ENCODE measurements at places on chromosomes 1 and 21. TPM values are rescaled to one million over a fixed set of nuclear protein-coding genes. Genes with fewer than 3 reads are reported as not detected.

The HSF2BP gene
- not detected for total RNA-seq

GRCh38 chr1:196466654-196467053 is 141.6 kb downstream of the KCNT2 start:
- H3K27me3 ChIP-seq: no peaks in the 10 kb centered on the region
- DNase-seq: no peak
- H3K4me1 ChIP-seq: no peaks in the 10 kb centered on the region

DNA sequence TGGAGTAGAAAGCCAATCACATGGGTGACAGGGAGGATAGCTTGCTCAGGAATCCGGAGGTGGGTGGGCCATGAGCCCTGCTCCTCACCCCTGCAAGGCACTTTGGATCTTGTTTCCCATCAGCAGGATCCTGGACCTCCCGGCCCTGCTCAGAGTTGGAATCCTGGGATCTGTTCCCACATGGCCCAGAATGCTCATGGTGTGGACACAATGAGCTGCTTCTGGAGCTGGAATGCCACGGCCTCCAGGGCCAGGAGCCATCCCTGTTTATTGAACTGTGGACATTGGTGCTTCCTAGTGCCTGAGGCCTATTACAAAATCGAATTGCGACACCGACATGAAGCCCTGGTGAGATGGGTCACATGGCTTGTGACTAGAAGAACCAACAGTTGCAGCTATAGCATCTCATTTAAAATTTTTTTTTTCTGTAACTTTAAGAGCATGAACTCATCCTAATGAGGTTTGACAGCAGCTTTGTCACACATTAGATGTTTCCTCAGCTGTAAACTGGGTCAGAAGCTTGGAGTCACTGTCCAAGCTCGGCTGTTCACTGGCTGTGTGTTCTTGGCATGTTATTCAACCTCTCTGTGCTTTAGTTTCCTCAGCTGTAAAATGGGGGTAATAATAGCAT is 40.4 kb upstream of the GOLT1A start:
- no peak for DNase-seq
- no peaks in the 10 kb centered on the region for H3K4me1 ChIP-seq
- peak overlapping the region; percentile 9 for H3K27ac ChIP-seq
- no peaks in the 10 kb centered on the region for H3K36me3 ChIP-seq
- H3K4me3 ChIP-seq: no peak overlapping the region

DNA sequence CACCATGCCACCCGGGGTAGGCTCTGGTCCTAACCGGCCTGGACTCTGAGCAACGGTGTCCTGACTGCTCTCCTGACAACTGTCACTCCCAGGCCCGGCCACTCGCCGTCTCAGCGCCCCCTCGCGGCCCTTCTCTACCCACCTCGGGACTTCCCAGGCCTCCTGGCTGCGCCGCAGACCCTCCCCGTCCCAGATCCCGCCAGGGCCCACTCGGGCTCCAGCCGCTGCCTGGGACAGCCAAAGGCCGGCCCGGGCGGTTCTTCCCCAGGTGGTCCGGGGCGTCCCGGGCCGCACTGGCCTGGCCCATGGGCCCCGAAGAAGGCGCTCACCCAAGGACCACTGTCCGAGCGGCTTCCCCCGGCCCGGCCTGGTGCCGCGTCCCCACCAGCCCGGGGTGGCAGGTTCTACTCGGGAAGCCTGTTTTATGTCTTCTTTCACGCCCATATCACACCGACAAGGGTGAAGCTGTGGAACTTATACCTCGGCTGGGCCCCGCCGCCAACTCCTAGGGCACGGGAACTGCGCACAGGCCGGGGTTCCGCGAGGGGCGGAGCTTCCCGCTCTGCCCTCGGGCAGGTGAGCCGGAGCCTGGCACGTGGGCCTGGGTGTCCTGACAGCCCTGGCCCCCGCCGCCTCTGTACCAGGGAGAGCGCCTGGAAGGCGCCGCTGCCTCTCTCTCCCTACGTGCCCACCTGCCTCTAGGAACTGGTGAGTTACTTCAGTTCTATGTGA is 138.3 kb downstream of the TTLL7 start:
- H3K27me3 ChIP-seq: no peaks in the 10 kb centered on the region
- no peaks in the 10 kb centered on the region for H3K36me3 ChIP-seq
- H3K27ac ChIP-seq: peak overlapping the region; percentile 67
- no peaks in the 10 kb centered on the region for H3K4me1 ChIP-seq
- peak; percentile 91 for DNase-seq

The KIF21B gene
- total RNA-seq: 15.8 TPM

The SELP gene
- 6.9 TPM for total RNA-seq

DNA sequence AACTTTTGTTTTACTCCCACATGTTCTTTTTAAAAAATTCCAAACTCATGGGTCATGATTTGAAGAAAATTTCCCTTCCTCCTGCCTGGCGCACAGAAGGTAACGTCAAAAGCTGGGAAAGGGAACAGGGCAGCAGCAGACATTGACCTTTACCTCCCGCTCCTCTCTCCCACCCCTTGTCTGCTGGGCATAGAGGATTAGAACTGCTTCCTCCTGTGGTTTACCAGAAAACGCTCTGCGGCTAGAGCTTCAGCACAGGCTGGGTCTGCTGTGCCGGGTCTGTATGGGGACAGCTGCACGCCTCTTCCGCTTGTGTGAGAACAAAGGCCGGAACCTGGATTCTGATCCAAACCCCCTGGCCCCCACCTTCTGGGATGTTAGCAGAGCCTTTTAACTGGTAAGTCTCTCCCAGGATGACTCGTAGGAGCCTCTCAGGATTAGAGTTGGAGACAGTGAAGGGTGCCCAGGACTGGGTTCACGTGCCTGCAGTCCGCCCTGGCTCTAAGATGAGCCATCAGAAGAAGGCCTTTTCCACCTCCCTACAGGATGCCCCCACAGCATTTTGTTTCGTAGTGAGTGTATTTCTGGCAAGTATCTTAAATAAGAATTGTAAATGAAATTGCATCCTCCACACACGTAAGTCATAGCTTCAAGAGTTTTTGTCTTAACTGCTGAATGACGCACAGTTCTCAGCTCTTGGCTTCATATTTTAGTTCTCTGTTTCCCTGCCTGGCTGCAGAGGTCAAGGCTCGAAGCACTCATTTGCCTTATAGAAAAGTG is 5.2 kb downstream of the H6PD start:
- no peaks in the 10 kb centered on the region for H3K27me3 ChIP-seq
- peak overlapping the region; percentile 71 for H3K27ac ChIP-seq
- no peak overlapping the region for H3K4me3 ChIP-seq
- peaks cover 16% of the 10 kb centered on the region for H3K4me1 ChIP-seq

DNA sequence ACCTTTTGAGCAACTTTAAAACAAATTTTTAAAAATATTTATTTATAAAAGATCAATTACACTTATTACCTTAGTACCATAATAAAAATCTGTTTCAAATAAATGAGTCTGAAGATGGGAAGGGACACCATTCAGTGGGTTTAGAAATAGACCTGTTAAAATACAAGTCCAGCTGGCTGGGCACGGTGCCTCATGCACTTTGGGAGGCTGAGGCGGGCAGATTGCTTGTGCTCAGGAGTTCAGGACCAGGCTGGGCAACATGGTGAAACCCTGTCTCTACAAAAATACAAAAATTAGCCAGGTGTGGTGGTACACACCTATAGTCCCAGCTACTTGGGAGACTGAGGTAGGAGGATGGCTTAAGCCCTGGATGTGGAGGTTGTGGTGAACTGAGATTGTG is 57.0 kb downstream of the ITSN1 start:
- H3K4me1 ChIP-seq: no peaks in the 10 kb centered on the region
- no peaks in the 10 kb centered on the region for H3K36me3 ChIP-seq
- H3K4me3 ChIP-seq: no peak overlapping the region
- H3K27me3 ChIP-seq: no peaks in the 10 kb centered on the region

The NPHS2 gene
- not detected for total RNA-seq

- H3K27me3 ChIP-seq: no peaks in the 10 kb centered on the region
- no peaks in the 10 kb centered on the region for H3K36me3 ChIP-seq
- H3K27ac ChIP-seq: no peak overlapping the region
- no peaks in the 10 kb centered on the region for H3K4me1 ChIP-seq
- no peak overlapping the region for H3K4me3 ChIP-seq
- DNase-seq: no peak
Measured at GRCh38 chr1:80993154-80993980, 807.4 kb upstream of the ADGRL2 start.

The CAPN8 gene
- total RNA-seq: 9.9 TPM

The HRNR gene
- total RNA-seq: not detected

- H3K27me3 ChIP-seq: no peaks in the 10 kb centered on the region
- H3K4me1 ChIP-seq: no peaks in the 10 kb centered on the region
- no peak overlapping the region for H3K27ac ChIP-seq
- DNase-seq: no peak
Measured at GRCh38 chr1:106080608-106081325, 975.7 kb upstream of the PRMT6 start.

The KIF2C gene
- 2.5 TPM for total RNA-seq

DNA sequence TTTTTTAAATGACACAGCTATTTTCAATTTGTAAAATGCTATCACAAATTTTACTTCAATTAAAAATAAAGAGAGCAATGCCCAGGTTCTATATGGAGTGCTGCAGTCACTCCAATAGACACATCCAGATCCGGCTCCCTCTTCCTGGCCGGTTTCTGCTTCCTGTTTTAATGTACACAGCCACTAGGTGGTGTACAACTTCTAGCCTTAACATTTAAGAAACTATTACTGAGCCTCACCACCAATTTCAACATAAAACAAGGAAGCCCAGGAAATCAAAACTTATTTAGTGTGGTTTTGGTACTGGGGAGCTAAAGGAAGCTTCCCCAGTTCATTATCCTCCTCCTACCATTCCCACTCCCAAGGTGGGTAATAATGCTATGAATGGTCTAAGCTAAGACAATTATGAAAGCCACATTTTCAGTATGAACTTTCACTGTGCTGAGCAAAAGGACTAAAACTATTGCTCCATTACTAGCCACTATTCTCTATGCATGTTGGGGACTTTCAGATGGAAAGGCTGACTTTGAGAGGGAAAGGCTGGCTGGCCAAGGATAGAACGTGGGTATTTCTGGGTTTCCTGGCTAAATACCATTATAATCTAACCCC is 25.5 kb upstream of the MTMR11 start:
- H3K4me3 ChIP-seq: no peak overlapping the region
- H3K36me3 ChIP-seq: peaks cover 72% of the 10 kb centered on the region
- peak overlapping the region; percentile 13 for H3K27ac ChIP-seq
- DNase-seq: peak; percentile 75
- no peaks in the 10 kb centered on the region for H3K27me3 ChIP-seq

DNA sequence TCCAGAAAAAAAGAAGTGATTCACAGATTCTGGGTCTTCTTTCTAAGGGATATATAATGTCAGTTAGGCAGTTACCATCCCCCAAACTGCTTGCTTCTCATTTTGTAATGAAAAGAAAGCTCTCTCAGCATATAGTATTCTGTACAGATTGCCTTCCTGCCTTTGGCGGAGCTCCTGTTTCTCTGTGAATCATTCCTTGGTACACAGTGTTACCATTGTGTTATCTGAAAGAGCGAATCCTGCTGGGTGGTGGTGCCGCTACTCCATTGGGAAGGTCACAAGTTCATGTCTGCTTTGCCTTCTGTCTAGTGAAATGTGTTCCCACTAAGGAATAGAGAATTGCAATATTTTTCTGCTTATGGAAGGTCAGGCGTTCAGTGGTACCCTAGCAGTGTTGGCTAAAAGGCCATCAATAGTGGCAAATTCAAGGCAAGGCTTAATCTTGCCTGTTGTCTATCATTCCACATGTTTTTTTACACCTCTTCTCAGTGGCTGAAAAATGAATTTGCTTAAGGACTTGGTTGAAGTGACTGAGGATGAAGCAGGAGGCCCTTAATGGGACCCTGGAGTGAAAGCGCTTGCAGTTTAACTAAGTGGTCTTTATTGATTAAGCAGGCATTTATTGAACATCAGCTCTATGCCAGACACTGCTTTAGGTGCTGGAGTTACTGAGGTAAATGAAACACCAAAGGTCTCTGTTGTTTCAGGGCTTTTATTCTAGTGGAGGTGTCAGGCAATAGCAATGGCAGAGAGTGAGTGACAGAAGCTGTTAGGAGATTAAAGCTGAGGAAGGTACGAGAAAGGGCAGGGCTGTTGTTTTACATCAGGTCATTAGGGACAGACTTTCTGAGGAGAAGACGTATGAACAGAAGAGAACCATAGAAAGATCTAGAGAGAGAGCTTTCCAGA is 186.7 kb downstream of the PDE4B start:
- no peak overlapping the region for H3K4me3 ChIP-seq
- no peak for DNase-seq
- H3K36me3 ChIP-seq: no peaks in the 10 kb centered on the region
- no peaks in the 10 kb centered on the region for H3K27me3 ChIP-seq
- H3K27ac ChIP-seq: no peak overlapping the region

DNA sequence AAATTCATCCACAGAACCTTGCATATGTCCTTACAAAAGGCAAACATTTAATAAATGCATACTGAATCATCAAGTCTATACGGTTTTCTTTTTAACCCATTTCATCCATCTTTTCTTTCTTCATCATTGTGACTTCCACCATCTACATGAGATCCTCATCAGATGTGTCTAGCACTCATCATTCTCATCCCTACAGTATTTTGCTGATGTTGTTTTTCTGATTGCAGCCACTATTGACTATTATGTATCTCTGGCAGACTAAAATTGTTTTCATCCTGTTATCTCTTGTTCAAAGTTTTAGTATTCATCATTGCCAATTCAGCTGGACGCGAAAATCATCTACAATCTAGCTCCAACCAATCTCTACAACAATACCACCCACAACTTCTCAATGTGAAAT is 5.9 kb downstream of the LRIF1 start:
- H3K27ac ChIP-seq: no peak overlapping the region
- no peak overlapping the region for H3K4me3 ChIP-seq
- DNase-seq: no peak
- no peaks in the 10 kb centered on the region for H3K27me3 ChIP-seq
- H3K4me1 ChIP-seq: no peaks in the 10 kb centered on the region
- H3K36me3 ChIP-seq: no peaks in the 10 kb centered on the region

The FAM72D gene
- total RNA-seq: not detected

The CGN gene
- 34.7 TPM for total RNA-seq

GRCh38 chr1:241442686-241443085 is 76.9 kb downstream of the FH start:
- no peaks in the 10 kb centered on the region for H3K27me3 ChIP-seq
- H3K36me3 ChIP-seq: no peaks in the 10 kb centered on the region
- H3K27ac ChIP-seq: no peak overlapping the region

DNA sequence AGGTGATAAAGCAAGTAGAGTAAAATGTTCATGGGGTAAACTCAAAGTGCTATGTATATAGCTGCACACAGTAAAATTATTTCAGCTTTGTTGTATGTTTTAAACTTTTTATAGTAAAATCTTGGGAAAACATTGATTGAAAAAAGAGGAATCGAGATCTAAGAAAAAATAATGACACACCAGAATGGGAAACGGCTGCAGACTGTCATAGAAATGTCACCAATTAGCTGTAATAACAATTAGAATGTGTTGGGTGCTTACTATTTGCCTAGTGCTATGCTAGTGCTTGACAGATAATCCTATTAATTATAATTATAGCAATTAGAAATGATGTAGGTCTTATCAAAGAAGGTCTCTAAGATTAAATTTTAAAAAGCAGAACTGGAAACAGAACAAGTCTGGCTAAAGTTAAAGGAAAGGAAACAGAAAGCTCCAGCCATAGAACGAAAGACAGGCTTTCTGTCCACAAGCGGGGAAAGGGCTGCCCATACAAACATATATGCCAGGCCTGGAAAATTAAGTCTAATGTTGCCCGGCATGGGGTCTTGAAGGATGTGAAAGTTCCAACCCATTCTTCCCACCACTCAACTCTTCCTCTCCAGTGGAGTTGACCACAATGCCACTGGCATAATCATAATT is 5.0 kb downstream of the PCNX2 start:
- no peaks in the 10 kb centered on the region for H3K36me3 ChIP-seq
- no peak for DNase-seq
- no peaks in the 10 kb centered on the region for H3K4me1 ChIP-seq
- no peak overlapping the region for H3K27ac ChIP-seq
- H3K27me3 ChIP-seq: no peaks in the 10 kb centered on the region

All from Peyer's patch (tissue), 4 donors.